Nucleus accumbens (tissue), 56 donors: ENCODE measurements at places on chromosomes 2 and 18.

DNA sequence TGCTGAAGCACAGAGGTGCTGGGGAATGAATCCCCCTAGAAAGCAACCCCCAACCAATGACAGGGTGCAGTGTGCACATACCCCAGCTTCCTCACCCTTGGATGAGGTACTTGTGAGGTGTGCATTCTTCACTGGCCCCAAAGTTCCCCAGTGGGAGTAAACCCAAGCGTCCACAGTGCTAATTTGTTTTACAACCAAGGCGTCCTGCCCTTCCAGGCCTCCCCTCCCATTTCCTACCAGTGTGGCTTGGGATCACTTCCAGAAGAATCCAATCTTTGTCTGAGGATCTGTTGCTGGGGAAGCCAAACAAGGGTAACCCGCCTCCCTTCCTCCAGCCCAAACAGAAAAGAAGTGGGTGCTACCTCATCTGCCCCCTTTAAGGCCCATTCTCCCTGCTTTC is 40.3 kb upstream of the TEX51 start:
- no peak for DNase-seq

GRCh38 chr18:8480506-8481328 is 128.5 kb upstream of the RAB12 start:
- peak; percentile 16 for DNase-seq

DNA sequence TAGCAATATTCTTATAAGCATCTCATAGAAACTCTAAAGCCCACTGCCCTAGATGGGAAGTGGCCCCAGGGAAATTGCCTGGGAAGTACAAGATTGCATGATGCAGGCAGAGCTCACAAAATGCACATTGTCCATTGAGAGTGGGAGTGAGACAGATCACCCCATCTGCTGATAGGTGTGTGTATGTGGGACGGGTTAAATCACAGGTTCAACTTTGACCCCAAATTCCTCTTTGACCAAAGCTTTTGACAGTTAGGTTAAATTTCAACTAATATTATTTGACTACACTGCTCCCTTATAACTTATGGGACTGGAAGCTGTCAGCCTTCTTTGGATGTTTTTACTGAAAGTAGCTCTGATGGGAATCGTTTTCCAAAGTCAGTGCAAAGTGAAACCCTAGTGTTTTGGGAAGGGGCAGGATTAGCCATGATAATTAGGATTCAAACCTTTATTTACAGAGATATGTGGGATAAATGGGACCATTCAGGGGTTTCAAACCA is 11.4 kb upstream of the FABP1 start:
- DNase-seq: no peak

GRCh38 chr18:44942073-44942472 is 261.4 kb downstream of the SETBP1 start:
- DNase-seq: no peak

DNA sequence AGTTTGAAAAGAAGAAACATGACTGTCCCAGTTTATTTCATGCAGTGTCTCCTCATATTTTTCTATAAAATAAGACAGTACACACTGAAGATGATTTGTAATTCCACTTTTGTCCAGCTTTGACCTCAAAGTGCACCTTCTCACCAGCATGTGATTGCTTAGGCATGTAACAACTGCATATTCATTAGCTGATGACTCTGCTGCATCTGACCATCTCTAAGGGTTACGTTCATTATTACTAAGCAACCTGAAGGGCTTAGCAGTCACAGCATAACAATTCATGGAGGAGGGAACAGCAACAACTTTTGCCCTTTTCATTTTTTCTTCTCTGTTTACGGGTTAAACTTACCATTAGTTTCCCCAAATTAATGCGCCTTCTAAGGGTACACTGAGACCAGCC is 330.6 kb upstream of the PIK3C3 start:
- no peak for DNase-seq
